ENCODE measurements at places on chromosomes 12 and 14. TPM values are rescaled to one million over a fixed set of nuclear protein-coding genes. Genes with fewer than 3 reads are reported as not detected.

GRCh38 chr12:52655720-52656124, 3.7 kb upstream of the KRT2 start:
- DNase-seq: no peak

- no peak for DNase-seq
Observed at GRCh38 chr12:98514982-98515286, 456 bp upstream of the TMPO start.

DNA sequence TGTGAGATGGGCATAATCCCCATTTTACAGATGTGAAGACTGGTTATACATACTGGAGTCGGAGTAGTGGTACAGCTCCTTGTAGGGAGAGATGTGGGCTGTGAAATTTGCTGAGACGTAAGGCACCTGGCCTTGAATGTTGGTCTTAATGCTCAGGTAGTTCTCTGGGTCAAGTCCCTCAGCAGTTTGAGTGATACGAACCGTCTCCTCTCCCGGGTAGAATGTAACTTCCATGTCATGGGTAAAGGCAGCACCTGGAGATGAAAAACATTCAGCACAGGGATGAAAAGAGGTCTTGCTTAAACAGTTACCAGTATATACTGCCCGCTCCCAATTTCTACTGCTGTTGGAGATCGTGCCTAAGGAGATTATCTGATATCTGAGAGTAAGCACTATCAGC, 28.3 kb downstream of the NID2 start:
- no peak for DNase-seq

GRCh38 chr12:27554421-27555186, 30.6 kb downstream of the PPFIBP1 start:
- DNase-seq: peak; percentile 71

DNA sequence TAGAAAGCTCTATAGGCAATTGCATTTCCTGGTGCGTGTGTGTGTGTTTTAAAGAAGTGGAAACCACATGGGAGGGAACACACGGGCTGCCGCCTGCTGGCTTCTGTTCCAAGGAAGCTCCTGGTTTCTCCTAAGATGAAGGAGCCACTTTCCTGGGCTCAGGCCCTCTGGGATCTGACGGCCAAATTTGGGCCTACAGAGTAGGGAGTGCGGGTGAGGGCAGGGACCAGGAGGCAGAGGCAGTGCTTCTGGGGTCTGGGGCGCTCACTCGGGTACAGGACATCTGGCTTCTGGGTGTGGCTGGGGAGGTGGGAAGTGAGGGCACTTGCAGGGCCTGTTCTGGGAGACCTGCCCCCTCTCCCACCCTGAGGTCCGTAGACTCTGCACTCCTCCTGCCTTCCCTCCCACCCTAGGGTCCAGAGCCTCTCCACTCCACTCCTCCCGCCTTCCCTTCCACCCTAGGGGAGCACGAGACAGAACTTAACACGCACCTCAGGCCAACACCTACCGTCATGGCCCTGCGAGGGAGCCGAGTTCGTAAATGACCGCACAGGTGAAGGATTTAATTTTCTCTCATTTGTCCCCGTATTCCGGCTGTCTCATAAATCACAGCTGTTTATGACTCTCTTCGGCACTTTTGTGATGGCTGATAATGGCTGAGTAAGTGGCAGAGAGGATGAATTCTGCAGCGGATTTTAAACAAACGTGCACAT, 127.7 kb downstream of the KIF26A start:
- no peak for DNase-seq

DNA sequence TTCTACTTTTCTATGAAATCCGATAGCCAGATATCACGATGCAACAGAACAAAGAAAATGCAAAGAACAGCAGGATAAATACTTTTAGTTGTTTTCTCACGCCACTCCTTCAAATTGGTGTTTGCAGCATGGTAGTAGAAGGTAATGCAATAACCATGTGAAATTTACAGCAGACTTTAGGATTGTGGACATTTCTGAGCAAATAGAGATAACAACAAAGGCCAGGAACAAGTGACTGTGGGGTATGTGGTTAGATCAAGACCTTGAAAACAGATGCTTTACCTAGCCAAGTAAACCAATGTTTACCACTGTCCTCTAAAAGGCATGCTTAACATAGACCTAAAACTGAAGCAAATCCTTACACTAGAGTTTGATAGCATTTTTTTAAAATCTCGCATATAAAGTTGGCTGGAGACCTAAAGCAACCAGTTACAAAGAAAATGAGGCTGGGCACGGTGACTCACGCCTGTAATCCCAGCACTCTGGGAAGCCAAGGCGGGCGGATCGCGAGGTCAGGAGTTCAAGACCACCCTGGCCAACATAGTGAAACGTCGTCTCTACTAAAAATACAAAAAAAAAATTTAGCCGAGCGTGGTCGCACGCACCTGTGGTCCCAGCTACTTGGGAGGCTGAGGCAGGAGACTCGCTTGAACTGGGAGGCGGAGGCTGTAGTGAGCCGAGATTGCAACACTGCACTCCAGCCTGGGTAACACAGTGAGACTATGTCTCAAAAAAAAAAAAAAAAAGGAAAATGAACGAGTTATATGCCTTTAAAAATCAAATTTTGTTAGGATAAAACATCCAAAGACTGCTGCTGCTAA, 123.2 kb upstream of the FOXN3 start:
- DNase-seq: no peak

GRCh38 chr14:82855912-82856391, 1322.3 kb upstream of the SEL1L start:
- DNase-seq: no peak

Gene PRH1
- total RNA-seq: 103 TPM

Gene OR5AU1
- not detected for total RNA-seq

Gene KRT79
- not detected for total RNA-seq
